Suppressor macrophage (primary cell): ENCODE measurements at places on chromosomes 16 and 17.

DNA sequence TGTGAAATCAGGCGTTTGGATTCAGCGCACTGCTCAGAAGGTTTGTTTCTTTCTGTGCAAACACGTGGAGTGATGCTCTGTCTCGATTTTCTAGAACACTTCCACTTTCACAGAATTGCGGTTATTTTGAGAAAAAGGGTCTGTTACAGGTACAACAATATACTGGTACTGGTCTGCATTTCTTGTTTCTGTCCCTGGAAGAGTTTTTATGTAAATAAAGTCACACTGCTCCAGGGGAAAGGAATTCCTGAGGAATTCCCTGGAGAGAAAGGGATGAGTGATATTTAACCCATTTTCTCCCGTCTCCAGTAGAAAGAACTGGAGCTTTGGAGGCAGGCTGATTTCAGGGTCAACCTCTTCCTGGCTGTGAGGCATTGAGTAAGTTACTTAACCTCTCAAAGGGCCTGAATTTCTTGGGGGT is 16.2 kb upstream of the RMI2 start:
- no peak for DNase-seq

GRCh38 chr17:17884391-17885357 is 47.9 kb upstream of the SREBF1 start:
- DNase-seq: no peak

DNA sequence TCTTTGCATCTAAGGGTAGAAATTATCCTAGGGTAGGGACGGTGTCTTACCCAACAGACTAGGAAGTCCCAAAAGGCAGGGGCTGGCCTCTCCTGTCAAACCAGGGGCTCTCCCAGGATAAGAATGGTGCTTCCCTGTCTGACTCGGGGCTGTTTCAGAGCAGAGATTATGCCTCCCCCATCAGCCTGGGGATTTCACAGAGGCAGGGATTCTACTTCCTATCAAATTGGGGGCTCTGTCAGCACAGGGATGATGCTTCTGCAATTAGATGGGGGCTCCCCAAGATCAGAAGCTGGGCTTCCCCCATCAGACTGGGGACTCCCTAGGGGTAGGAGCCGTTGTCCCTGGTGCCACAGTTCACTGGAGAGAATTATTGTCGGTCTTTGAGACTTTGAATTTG is 2.3 kb downstream of the NXPH3 start:
- no peak for DNase-seq

DNA sequence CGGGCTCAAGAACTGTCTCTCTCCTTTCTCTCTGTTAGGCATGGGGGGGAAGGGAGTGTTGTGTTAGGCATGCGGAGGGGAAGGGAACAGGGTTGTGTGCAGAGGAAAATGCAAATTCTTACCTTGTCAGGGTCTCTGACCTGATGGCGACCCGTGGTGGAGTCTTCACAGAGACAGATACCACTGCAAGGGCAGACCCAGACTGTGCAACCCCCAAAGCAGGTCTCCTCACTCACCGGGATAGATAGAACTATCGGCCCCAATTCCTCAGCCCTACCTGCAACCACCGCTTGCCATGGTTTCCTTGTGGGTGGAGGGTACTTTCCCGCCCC is 9.6 kb upstream of the MPP2 start:
- DNase-seq: no peak

GRCh38 chr16:11016993-11017392 is 72.6 kb downstream of the CLEC16A start:
- no peak for DNase-seq

DNA sequence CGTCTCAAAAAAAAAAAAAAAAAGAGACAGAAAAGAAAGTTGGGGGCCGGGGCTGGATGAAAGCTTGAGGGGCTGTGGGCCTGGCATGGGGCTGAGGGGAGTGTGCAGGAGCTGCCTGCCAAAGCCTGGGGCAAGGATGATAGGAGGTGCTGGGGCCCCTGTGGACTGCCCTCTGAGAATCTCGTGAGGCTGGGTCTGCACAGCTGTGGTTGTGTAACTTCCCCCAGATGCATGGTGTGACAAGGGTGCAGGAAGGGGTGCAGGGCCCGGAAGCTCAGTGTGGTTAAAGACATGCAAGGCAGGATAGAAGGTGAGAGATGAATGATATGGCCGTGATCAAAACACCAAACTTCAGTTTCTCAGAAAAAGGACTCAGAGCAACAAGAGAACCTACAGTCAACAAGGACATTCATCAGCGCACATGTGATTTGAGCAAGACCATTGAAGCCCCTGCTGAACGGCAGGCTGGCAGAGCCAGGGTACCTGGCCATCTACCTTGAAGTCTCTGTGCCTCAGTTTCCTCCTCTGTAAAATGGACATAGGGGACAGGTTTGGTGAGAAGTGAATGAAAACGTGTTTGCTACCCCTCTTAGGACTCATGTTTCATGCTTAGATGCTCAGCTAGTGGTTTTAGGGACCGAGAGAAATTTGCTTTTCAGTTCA is 9.6 kb downstream of the IL32 start:
- peak; percentile 62 for DNase-seq

DNA sequence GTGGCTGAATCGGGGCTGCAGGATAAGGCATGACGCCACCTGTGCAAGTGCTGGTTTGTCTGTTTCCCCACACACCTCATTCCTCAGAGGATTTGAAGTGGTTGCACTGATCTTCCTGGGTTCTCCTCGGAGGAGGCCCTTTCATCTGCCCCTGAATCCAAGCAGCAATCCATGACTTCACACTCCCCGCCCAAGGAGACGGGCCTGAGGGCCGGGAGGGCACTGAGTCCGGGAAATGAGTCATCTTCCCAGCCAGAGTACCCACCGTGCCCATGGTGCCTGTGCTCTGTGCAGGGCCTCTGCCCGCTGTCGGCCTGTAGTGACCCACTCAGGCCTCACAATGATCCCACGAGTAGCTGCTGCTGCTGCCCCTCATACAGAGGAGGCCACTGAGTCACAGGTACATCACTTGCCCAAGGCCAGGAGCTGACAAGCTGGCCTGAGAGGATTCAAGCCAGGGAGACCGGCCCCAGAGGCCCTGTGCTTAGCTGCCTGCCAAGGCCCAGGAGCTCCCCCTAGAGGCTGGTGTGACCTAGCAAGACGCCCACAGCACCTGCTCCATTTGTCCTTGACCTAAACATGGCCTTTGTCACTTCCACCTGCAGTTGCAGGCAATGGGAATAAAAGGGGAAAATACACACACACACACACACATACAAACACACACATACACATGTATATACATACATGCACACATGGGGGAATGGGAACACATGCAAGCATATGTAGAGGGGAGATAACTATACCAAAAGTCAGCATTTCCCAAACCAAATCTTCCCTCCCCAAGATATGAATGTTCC is 240.0 kb downstream of the C16orf95 start:
- DNase-seq: peak; percentile 74

GRCh38 chr16:30033270-30033669 is 2.2 kb upstream of the TLCD3B start:
- DNase-seq: no peak

GRCh38 chr16:65787921-65788320 is 578.6 kb upstream of the CDH5 start:
- no peak for DNase-seq

GRCh38 chr17:48571826-48572417 is 6.2 kb downstream of the HOXB4 start:
- DNase-seq: no peak

- DNase-seq: no peak
Observed at GRCh38 chr17:66203274-66204015, 11.5 kb upstream of the CEP112 start.

GRCh38 chr16:84986879-84987278 is 24.5 kb downstream of the ZDHHC7 start:
- DNase-seq: no peak

DNA sequence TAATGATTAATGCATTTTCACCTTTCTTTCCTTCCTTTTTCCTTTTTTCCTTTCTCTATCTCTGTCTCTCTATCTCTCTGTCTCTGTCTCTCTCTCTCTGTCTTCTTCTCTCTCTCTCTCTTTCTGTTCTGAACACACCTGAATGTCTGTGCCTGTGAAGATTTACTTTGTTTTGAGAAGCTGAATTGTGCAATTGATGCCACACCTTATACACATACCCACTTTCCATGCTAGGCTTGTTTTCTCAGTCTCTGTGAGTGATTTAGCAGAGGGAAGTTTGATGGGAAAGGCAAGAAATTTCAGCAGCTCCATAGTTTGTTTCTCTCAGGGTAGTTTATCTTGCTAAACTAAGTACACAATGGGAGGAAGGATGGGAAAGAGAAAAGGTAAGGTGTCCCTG is 9.3 kb upstream of the CAPNS2 start:
- no peak for DNase-seq

GRCh38 chr17:30229012-30229411 is 6.5 kb downstream of the SLC6A4 start:
- DNase-seq: no peak

DNA sequence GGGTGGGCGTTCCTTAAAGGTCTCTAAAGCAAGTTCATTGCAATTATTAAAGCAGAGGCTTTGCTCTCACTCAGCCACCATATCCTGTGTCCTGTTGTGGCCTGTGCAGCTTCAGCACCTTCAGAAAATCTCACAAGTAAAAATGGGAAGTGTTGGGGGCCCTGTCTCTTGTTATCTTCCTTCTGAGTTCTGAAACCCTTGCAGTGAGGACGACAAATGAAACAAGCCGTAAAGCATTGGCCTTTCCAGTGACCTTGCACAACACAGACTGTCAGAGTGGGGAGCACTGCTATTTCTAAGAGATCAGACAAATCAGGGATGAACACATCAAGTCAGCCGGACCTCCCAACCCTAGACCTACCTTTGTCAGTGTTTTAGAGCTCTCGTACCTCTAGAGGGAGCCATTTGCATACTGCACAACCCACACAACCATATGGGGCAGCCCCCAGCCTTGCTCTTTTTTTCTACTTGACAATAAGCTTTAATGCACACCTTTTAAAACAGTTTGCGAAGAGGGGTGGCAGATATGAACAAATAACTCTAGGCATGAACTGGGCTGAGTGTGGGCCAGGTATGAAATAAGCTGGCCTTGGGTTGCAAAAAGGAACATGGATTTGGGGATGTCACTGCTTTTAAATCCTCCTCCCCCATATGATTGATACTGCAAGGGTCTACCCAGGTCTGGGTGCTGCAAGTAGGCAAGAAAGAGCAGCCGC is 89.8 kb downstream of the KATNIP start:
- DNase-seq: peak; percentile 61

GRCh38 chr17:33145941-33146340 is 147.2 kb downstream of the ASIC2 start:
- no peak for DNase-seq

DNA sequence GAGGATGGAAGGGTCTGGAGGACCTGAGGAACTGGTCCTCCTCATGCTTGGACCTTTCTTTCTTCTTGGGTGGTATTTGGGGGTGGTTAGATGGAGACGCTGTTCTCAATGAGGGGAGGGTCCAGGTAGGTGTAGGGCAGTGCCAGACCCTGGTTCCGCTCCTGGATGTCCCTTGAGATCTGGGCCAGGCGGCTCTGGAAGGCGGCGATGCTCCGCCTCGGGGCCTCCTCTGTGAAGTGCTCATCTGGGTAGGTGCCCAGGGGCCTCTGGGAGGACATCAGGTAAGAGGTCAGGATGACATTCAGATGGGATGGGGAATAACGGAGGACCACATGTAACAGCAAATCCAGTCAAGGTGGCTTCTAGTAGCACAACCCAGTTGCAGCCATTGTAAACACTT is 9.0 kb upstream of the ALOX12B start:
- DNase-seq: no peak

DNA sequence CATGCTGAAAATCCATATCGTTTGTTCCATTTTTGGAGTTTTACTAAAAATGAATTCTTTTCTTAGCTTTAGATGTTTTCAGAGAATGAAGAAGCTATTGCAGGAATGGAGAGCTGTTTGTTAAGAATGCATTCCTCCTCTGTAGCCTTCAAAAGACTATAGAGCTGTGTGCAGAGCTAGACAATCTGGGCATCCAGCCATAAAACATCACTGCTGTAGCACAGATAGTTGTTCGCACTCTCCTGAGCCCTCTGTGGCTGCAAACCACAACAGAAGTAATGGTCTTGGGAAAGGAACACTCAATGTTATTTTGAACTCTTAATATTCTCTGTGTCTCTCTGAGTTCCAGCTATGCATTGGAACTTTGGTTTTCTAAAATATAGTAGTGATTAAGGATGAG is 4.9 kb downstream of the TNRC6C start:
- no peak for DNase-seq

- DNase-seq: peak; percentile 52
Observed at GRCh38 chr16:69105501-69106361, at the start of gene HAS3. Gene HAS3 (plus strand): TSS chr16:69105653. CDS start chr16:69109396, 3,743 bp downstream.

- DNase-seq: no peak
Observed at GRCh38 chr17:30000755-30001257, 59.4 kb downstream of the EFCAB5 start.

DNA sequence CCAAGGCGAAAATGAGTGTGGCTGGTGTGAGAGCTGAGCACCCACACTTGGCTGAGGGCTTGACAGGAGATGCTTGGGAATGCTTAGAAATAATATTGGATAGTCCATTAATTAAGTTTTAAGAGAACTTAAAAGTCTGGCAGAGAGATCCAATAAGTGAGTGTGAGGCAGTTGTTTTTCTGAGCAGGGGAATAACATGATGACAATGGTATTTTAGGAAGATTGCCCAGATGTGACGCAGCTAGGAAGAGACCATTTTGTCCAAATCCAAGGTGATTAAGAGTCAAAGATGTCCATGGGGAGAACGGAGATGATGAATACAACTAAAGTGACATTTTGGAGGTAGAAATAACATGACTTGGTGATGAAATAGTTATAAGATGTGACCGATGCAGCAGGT is 102.8 kb upstream of the AXIN2 start:
- no peak for DNase-seq

DNA sequence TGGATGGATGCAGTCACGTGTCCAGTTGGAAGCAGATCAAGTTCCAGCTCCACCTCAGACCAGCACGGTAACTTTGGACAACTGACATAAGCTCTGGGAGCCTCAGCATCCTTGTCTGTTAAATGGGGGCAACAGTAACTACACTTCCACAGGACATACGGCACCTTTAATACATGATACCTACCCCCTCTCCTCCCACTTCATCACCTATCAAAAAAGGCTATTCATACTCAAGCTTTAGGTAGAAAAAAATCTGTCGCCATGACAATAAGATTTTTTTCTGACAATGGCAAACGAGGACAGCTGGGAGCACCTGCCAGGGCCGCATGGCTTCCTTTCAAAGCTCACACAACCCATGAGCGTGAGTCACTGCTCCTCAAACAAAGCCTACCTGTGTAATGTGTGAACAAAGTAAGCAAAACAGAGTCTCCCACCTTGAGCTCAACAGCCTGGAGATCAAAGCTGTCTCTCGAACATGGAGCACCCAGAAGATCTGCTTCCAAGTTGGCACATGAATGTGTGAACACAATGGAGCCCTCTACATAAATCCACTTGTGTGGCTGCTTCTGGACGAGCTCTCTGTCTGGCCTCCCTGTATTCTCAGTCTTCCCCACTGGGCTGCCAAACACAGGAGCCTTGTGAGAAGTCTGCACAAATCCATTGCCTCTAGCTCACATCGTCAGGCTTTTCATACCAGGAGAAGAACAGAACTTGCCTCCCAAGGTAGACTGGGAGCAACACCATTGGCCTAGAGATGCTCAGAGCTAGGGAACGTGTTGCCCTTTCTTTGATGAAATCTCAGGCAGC is 459.7 kb downstream of the SOX9 start:
- no peak for DNase-seq
